Chondrocyte (in vitro differentiated cells): ENCODE measurements at places on chromosomes 4 and X. TPM values are rescaled to one million over a fixed set of nuclear protein-coding genes. Genes with fewer than 3 reads are reported as not detected.

Gene ATP8A1
- total RNA-seq, result 0.25 to 0.97 TPM (median 0.26 TPM) in 3 replicates

Gene RFC1
- 43.9 to 46.8 TPM (median 46.0 TPM) in 3 replicates for total RNA-seq

Gene OTC
- not detected in 3 replicates for total RNA-seq

Gene HPSE
- 0.31 to 0.90 TPM (median 0.38 TPM) in 3 replicates for total RNA-seq

Gene ZNF711
- total RNA-seq, result 6.7 to 7.2 TPM (median 6.7 TPM) in 3 replicates

Gene SHISA3
- 4.8 TPM in 1 of 3 replicates, not detected in the others for total RNA-seq

Gene TMEM175
- 25.5 to 47.5 TPM (median 26.1 TPM) in 3 replicates for total RNA-seq

Gene TMEM165
- total RNA-seq, result 110 to 129 TPM (median 111 TPM) in 3 replicates

Gene SLC2A9
- 0.72 to 0.95 TPM in 2 of 3 replicates, not detected in the other for total RNA-seq

Gene SPANXA2
- not detected in 3 replicates for total RNA-seq

Gene RIBC1
- total RNA-seq, result 0.38 to 0.99 TPM (median 0.60 TPM) in 3 replicates

Gene TCEAL6
- not detected in 3 replicates for total RNA-seq

Gene ASB5
- total RNA-seq, result 0.90 TPM in 1 of 3 replicates, not detected in the others

Gene TIMM8A
- 9.2 to 12.9 TPM (median 11.0 TPM) in 3 replicates for total RNA-seq

Gene COX7B2
- not detected in 3 replicates for total RNA-seq

Gene KIF4A
- total RNA-seq, result 4.5 to 5.9 TPM (median 5.3 TPM) in 3 replicates

Gene UGT2B15
- total RNA-seq, result not detected in 3 replicates

Gene HTN3
- not detected in 3 replicates for total RNA-seq

Gene KLKB1
- total RNA-seq, result 0.17 to 0.63 TPM in 2 of 3 replicates, not detected in the other

Gene MAGED4
- total RNA-seq, result 90.8 to 129 TPM (median 119 TPM) in 3 replicates

Gene SERTM2
- not detected in 3 replicates for total RNA-seq

Gene PAGE2B
- not detected in 3 replicates for total RNA-seq

Gene HS3ST1
- not detected in 3 replicates for total RNA-seq

Gene MTMR8
- total RNA-seq, result 1.3 to 2.6 TPM (median 1.5 TPM) in 3 replicates

Gene RASL11B
- 6.5 to 30.5 TPM (median 8.1 TPM) in 3 replicates for total RNA-seq
